ENCODE measurements at places on chromosomes 2 and 18. TPM values are rescaled to one million over a fixed set of nuclear protein-coding genes. Genes with fewer than 3 reads are reported as not detected.

UGP2 gene
- 71.4 TPM for total RNA-seq

SNED1 gene
- total RNA-seq, result 13.6 TPM

NR4A2 gene
- 0.59 TPM for total RNA-seq

FAM237A gene
- total RNA-seq, result not detected

EXOC6B gene
- 3.9 TPM for total RNA-seq

GRB14 gene
- not detected for total RNA-seq

RAB11FIP5 gene
- total RNA-seq, result 0.66 TPM

KYNU gene
- 0.27 TPM for total RNA-seq

DYSF gene
- total RNA-seq, result not detected

SERPINB7 gene
- total RNA-seq, result not detected

ALPI gene
- not detected for total RNA-seq

VWC2L gene
- not detected for total RNA-seq

CGREF1 gene
- not detected for total RNA-seq

NCKAP1 gene
- total RNA-seq, result 1.7 TPM

DNAH7 gene
- total RNA-seq, result not detected

ECEL1 gene
- not detected for total RNA-seq

SERPINB3 gene
- total RNA-seq, result not detected

LTBP1 gene
- total RNA-seq, result 72.4 TPM

TMEM163 gene
- total RNA-seq, result 0.51 TPM

TUBA4B gene
- not detected for total RNA-seq

KIAA2012 gene
- total RNA-seq, result not detected

FAHD2B gene
- 39.1 TPM for total RNA-seq

CFC1 gene
- total RNA-seq, result not detected

CYS1 gene
- 0.17 TPM for total RNA-seq

COBLL1 gene
- total RNA-seq, result 40.7 TPM

PLCD4 gene
- not detected for total RNA-seq

ANO7 gene
- 0.46 TPM for total RNA-seq

GMPPA gene
- 42.9 TPM for total RNA-seq

RMDN2 gene
- total RNA-seq, result 3.1 TPM

EIPR1 gene
- 51.5 TPM for total RNA-seq

DLX1 gene
- total RNA-seq, result not detected

GAREM1 gene
- 1.0 TPM for total RNA-seq

FEV gene
- not detected for total RNA-seq

ST8SIA3 gene
- not detected for total RNA-seq

IL1B gene
- not detected for total RNA-seq

FRZB gene
- not detected for total RNA-seq

PTCD3 gene
- 215 TPM for total RNA-seq

DPYSL5 gene
- total RNA-seq, result not detected

WNT6 gene
- total RNA-seq, result 0.74 TPM

ACKR3 gene
- total RNA-seq, result 0.46 TPM

IL1F10 gene
- total RNA-seq, result not detected

TDRD15 gene
- not detected for total RNA-seq

SLC4A3 gene
- total RNA-seq, result not detected

MPP4 gene
- total RNA-seq, result not detected
